Right cardiac atrium (tissue), 5 donors: ENCODE measurements at places on chromosomes 16 and 17.

GRCh38 chr16:55901566-55902217 is 26.5 kb upstream of the CES5A start:
- DNase-seq, result no peak

GRCh38 chr16:21219551-21219950 is 8.2 kb upstream of the ZP2 start:
- DNase-seq, result no peak

DNA sequence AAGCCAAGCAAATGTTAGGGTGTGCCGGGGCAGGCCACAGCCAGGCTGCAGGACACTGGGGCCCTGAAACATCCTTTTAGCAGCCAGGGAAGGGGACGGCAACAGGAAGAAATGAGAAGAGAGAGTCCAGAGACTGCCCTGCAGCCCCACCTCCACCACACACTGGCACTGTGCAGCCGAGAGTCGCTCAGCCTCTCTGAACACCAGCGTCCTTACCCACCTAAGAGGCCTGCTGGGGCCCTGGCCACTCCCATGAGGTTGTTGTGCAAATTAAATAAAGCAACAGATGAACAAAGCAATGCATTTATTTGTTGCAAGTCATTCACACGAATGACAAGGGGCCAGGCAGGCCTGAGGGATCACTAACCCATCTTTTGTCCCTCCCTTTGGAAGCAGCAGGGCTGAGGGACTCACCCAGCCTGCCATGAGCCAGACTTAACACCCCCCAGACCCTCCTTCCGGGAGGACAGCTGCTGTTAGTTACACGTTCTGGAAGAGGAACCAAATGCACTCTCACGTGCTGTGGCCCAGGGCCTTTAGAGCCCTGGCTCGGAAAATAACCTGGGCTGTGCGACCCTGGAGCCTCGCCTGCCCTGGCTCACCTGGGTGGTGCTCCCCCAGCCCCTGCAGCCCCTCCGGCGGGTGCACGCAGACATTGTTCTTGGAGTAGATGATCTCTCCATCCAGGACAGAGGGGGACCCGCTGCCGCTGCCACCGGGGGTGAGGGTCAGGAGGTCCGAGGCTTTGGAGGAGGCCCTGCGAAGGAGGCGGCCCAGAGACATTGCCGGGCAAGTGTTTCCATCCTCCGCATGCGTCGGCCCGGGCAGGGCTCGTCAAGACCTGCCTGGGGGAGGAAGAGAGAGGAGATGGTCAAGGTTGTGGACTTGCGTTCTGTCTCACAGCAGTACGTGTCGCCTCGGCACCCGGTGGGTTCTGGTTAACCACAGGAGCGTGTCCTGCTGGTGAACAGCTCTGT is 22.6 kb downstream of the TBC1D16 start:
- DNase-seq, result no peak

- no peak for DNase-seq
Measured at GRCh38 chr17:28492352-28493310, 13.5 kb upstream of the FOXN1 start.

DNA sequence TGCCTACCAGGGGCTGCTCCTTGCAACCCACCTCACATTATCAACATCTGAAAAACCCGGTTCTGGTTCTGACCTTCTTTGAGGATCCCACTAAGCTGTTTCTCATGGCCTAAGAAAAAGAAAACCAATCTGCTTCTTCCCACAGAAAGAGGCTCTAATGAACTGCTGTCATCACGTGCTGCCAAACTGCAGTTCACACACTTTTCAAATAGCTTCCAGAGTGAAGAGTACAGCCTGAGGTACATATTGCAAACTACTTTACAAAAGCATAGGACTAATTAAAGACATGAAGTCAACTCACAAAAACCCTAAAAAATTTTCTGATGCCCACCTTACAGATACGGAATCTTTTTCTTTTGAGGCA is 36.7 kb downstream of the SMG6 start:
- no peak for DNase-seq
